ENCODE measurements at places on chromosomes 5 and 9.
A peak's percentile ranks its signal among the peaks of the same experiment; 100 is the strongest.

- DNase-seq: no peak
Measured at GRCh38 chr5:133149345-133149744, 97.5 kb downstream of the HSPA4 start.

DNA sequence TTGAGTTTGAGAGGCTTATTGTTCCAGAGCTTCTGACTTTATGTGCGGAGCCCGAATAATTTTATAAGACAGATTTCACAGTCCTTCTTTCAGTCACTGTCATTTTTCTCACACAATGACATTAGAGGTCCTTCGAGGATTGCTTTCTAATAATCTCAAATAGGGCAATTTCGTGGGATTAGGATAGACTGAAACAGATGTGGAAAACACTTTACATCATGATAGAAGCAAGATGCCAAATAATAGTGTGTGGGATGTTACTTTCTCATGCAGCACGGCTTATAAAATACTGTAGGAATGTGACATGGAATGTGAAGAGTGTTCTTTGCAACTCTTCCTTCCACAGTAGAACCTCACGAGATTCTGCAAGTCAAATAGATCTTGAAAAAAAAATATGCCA is 451.3 kb downstream of the SEMA5A start:
- DNase-seq: no peak

DNA sequence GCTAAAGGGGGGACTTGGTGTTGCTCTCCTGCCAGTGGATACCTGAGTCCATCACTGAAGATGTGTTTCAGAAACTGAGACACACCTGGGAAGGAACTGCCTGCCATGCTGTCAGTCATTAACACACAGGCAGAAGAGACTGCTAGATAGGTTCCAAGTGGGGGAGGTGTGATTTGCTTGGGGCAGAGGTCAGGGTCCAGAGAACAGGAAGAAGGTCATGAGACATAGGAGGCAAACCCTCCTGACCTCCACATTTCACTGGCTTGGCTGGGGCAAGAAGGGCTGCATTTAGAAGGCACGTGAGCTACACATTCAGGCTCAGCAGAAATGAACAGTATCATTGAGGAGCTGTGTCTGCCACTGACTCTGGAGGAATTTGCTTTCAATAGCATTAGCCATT is 215.8 kb downstream of the HSPA4 start:
- DNase-seq: no peak

DNA sequence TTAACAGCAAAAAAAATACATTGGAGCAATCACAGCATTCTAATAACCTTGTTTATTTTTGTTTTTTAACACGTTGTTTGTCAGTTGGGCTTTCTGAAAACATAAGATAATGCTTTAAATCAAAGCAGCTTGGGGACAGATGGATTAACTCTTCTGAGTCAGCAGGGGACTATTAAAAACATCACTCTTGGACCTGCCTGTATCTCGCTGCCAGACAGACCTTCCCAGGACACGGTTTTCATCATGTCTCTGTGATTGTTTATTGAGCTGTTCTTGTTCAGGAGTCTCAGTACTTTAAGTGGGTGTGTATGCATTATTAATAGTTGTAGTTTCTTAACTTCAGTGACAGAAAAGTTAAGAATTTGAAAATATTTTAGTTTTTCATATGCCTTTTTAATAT is 173.2 kb downstream of the SH3GL2 start:
- DNase-seq: no peak

GRCh38 chr5:56273376-56273955 is 40.3 kb upstream of the ANKRD55 start:
- DNase-seq: no peak

- DNase-seq: peak; percentile 90
Measured at GRCh38 chr5:135488727-135489465, 36.7 kb upstream of the TIFAB start.

DNA sequence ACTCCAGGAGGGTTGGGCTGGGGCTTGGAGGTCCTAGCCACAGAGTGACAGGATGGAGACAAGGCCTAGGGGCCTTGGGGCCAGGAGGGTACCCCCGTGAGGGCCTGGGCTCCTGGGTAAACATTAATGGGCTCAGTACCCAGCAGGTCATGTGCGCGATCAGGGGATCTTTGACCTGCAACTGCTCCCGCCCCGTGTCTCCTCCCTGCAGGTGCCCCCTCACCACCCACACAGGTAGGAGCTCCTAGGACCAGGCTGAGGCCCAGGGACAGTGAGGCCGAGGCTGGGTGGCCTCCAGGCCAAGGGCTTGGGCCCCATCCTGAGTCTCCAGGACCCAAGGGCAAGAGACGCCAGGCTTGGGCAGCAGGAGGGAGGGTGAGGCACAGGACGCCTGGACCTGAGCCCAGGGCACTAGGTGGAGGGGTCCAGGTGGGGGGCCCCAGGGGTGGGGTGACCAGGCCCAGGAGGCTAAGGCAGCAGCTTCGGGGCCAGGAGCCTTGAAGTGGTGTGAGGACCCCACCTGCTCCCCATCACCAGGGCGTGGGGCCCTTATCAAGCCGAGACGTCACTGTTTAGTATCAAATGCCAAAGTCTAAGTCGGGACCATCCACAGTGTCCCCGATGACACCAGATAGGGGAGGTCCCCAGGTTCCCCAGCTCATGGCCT is at the start of gene SLC34A3:
Gene SLC34A3, plus strand, starts transcription at position 197 of the 667 bp plus-strand sequence. CDS start 802 bp downstream, outside the sequence.
- no peak for DNase-seq

GRCh38 chr5:141496038-141496437 is 7.2 kb downstream of the PCDHGC5 start:
- no peak for DNase-seq

- DNase-seq: no peak
Measured at GRCh38 chr9:70529377-70529776, 114.9 kb upstream of the KLF9 start.

DNA sequence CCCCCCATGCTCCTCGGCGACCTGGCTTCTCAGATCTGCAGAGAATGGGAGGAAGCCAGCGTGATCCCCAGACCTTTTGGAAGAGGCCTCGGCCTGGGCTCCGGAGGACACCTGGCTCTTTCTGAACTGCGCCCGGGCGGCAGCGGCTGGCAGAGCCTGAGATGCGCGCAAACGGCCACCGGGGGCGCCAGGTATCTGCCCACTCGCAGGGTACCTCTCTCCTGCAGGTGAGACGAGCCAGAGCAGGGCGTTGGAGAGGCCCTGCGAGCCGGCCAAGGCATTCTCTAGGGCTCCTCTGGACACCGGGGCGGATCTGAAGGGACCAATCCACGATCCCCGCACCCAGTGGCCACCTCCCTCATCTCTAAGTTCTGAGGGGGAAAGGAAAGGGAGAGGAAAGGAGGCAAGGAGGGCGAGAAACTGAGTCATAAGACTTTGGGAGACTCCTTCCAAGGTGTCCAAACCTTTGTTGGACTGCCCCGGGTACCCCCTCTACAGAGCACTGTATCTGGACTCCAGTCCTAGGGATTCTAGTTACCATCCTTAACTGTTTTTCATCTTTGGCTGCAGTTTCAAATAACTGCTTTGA is 55.0 kb upstream of the SLC46A2 start:
- no peak for DNase-seq

DNA sequence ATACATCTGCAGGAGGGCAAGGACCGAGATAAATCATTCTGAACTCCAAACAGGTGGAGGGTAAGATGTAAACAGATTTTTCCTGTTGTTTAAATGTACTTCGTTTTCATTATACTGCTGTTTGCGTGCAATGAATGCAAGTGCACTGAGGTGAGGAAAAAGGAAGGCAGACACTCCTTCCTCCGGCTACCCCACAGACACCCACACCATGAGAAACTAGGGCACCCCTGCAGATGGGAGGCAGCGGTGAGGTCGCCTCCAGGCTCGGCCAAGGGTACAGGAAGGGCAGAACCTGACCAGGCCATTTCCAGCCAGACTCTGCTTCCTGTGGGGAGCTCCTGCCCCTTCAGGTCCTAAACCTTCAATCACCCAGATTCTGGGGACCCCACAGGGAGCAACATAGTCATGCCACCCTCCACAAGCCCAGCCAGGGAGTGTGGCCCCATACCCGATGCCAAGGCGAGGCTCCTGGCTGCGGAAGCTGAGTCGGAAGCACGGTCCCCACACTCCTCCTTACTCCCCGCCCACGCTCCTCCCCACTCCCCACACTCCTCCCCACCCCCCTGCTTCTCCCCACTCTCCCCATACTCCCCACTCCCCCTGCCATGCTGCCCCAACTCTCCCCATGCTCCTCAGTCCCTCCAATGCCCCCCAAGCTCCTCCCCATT is 37.1 kb downstream of the VAV2 start:
- DNase-seq: no peak

GRCh38 chr5:27472000-27472763 is 433.8 kb upstream of the CDH9 start:
- DNase-seq: peak; percentile 60

GRCh38 chr5:177444106-177445051 is 2.2 kb upstream of the PRR7 start:
- DNase-seq: no peak

- no peak for DNase-seq
Measured at GRCh38 chr9:130946766-130947617, 7.9 kb upstream of the FIBCD1 start.

DNA sequence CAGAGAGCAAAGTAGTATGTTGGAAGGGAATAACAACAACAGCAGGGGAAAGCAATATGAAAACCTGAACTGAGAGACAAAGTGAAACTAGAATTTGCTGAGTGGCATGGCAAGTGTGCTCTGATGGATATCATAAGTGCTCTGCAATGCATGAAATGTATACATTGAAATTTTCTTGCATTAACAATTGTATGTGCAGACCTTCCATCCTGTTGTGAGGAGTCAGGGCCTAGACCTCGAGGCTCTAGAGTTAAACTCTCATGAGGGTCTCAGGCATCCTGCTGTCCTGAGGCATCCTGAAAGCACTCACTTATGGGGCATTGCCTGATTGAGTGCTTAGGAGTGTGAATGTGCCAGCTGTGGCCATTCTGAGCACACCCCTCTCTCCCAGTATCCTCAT is 1.1 kb downstream of the ECM2 start:
- no peak for DNase-seq

GRCh38 chr9:13648676-13649075 is 369.2 kb upstream of the MPDZ start:
- no peak for DNase-seq

DNA sequence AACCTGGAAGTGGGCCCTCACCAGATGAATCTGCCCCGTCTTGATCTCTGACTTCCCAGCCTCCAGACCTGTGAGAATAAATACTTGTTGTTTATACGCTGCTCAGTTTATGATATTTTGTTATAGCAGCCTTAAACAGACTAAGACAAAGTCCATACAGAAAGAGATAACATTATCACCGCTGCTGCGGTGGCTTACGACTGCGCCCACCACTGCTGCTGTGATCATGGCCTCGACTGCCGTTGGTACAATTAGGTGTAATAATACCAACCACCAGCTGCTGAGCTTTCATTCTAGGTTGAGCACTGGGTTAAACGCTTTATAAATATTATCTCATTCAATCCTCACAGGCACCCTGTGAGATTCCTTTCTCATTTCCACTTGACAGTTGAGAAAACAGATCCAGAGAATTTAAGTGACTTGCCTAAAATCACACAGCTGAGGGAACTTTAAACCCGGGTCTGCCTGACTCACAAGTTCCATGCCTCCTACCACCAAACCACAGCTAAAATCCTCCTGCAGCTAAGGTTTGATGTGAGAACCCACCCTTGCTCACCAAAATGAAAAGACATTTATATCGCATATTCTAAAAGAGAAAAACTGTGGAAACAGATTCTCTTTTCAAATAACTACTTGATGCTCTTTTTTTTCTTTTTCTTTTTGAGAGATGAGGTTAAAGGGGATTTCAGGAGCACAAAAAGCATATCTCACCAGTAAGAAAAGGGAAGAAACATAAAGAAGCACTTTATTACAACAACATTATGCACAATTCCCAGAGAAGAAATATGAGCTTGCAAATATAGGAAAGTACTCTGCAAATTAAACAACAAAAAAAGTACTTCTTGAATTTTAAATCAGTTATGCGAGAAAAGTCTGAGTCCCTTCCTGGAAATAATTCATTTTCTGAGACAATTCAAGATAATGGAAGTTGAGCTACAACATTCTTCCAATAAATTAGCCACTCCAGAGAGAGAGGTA is 23.9 kb downstream of the GOLM1 start:
- DNase-seq: no peak
